Activated CD4-positive, alpha-beta T cell treated with anti-CD3 and anti-CD28 coated beads, Interleukin-2, amount 10 ng/mL, durations not matched to agents 24 days and 14 days (primary cell): ENCODE measurements at places on chromosomes 2 and 18. TPM values are rescaled to one million over a fixed set of nuclear protein-coding genes. Genes with fewer than 3 reads are reported as not detected.

ODC1 gene
- total RNA-seq = 267 and 273 TPM in 2 replicates

GRCh38 chr2:215831296-215831913, 181.9 kb downstream of the MREG start:
- H3K27me3 ChIP-seq = peaks cover 9% of the 10 kb centered on the region
- H3K4me3 ChIP-seq = peak overlapping the region; percentile 46
- peaks cover 9% of the 10 kb centered on the region for H3K4me1 ChIP-seq

RETSAT gene
- total RNA-seq = 21.0 and 25.0 TPM in 2 replicates

- H3K36me3 ChIP-seq = no peaks in the 10 kb centered on the region
- no peaks in the 10 kb centered on the region for H3K4me1 ChIP-seq
- no peaks in the 10 kb centered on the region for H3K27me3 ChIP-seq
- no peak for DNase-seq
- no peak overlapping the region for H3K4me3 ChIP-seq
Observed at GRCh38 chr2:71680925-71681324, 227.6 kb downstream of the DYSF start.

APCDD1 gene
- not detected in 2 replicates for total RNA-seq

DNA sequence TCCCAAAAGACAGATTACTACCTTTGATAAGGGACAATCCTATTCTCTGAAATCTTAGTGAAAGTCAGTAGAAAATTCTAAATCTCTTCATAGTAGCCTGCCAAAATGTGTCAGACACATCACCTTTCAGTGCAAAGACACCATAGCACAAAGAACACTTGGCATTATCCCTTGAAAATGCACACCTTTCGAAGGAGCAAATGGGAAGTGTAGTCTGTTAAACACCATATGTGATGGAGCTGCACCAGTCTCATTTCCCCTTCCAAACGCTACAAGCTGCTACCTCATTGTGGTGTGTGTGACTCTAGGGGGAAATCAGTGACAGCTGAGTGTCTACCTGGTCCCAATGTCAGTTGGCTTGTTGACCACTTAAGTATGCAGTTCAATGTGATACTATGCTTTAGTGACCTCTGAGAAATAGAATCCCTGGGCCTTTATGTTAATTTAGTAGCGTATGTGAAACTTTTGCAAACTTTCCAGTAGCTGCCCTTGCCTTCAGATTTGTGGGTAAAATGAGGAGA, 551.7 kb downstream of the ARHGAP15 start:
- DNase-seq = no peak
- H3K4me3 ChIP-seq = no peak overlapping the region
- H3K27ac ChIP-seq = no peak overlapping the region
- H3K36me3 ChIP-seq = peaks cover 14% of the 10 kb centered on the region
- no peaks in the 10 kb centered on the region for H3K4me1 ChIP-seq

- no peak for DNase-seq
- H3K4me1 ChIP-seq = no peaks in the 10 kb centered on the region
Observed at GRCh38 chr2:212923393-212923792, 228.0 kb downstream of the IKZF2 start.

DNA sequence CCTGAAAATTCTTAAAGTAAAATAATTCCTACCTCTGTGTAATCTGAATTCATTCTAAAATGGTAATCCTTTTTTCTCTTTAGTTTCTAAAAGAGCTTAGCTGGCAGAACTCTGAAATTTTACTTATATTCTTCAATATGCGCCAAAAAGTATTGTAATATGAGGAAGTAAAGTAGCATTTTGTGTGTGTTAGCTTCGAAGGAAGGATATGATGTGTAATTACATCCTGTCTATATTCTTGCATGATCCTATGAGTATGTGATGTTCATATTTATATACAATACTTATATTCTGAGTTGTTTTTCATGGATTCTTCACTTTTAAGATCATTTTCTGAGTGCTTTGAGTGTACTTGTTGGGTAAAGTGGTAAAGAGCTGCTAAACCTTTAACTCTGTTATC, 402.9 kb upstream of the PKDCC start:
- DNase-seq = no peak
- H3K27ac ChIP-seq = no peak overlapping the region
- no peaks in the 10 kb centered on the region for H3K36me3 ChIP-seq
- no peaks in the 10 kb centered on the region for H3K4me1 ChIP-seq
